ENCODE measurements at places on chromosomes 7 and 10.

- DNase-seq, result no peak
Measured at GRCh38 chr10:42980553-42981357, 96.1 kb upstream of the RET start.

DNA sequence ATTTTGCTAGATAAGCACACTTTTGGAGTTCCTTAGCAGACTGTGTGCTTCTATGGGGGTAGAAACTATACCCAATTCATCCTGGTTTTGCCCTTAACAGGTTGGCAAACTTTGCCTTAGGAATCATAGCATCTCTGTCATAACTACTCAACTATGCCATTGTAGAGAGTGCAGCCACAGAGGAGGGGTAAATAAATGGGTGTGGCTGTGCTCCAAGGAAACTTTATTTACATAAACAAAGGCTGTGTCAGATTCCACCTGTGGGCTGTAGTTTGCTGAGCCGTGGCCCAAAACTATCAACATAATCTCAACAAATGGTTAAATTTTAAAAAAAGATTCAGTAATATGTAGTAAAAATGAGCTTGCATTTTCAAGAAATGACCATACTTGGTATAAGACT lies 51.6 kb upstream of the LAMB1 start:
- no peak for DNase-seq

DNA sequence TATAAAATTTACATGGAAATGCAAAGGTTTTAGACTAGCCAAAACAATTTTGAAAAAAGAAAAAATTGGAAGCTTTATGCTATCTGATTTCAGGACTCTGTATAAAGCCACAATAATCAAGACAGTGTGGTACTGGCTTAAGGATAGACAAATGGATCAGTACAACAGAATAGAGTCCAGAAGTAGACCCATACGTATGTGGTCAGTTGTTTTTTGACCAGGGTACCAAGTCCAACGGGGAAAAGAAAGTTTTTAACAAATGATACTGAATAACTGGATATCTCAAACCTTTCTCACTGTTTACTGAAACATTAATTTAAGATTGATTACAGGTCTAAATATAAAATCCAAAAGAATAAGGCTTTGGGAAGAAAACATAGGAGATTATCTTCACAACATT lies 79.7 kb downstream of the PODXL start:
- DNase-seq, result no peak

GRCh38 chr7:94411188-94411466 lies 16.4 kb downstream of the COL1A2 start:
- DNase-seq, result no peak

DNA sequence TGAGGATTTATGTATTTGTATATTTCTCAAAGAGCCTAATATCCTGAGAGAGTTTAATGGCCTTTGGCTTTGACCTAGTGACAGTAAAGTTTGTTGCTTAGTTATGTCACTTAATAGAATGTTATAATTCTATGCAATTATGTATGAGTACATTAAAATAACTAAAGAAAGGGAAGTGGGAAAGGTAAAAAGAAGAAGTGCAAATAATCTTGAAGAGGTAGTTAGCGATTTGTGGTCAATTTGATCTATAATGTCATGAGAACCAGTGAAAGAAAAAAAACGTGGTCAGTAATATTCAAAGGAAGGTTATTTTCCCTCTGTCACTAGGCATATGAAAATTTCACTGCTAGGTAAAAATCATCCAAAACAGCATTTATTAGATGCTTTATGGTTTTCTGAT lies 143.4 kb upstream of the LSM8 start:
- no peak for DNase-seq

DNA sequence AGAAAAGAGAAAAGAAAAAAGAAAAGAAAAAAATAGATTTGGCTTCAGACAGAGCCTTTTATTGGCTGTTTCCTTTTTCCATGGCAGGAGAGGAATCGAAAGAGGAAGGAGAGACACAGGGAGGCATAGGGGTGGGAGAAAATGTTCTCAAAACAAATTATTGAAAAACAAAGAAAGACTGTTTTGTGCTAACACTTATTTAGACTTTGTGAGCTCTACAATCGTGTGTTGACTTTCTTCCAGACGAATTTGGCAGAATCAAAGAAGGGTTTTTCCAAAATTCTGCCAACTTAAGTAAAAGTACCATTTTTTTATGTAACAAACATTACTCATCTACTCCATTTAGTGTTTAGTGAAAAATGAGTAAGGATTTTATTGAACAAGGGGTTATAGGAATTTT lies 982.2 kb downstream of the REEP3 start:
- no peak for DNase-seq

DNA sequence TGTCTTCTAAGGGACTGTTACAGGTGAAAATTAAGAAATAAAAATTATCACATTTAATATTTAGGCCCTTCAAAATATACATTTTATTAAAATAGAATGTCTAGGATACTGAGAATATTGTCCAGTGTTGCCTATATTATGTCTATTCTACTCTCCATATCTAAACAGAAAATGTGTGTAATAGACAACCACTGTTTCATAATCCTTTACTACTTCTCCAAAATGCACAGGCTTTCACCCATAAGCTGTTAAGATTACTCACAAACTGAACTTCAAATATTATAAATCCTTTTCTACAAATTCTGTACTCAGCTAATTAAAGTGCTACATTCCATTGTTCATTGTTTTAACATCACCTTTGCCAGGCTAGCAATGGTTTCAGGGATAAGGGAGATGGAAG lies 56.7 kb upstream of the TFEC start:
- DNase-seq, result no peak

GRCh38 chr7:81816312-81816711 lies 46.5 kb upstream of the HGF start:
- DNase-seq, result no peak

DNA sequence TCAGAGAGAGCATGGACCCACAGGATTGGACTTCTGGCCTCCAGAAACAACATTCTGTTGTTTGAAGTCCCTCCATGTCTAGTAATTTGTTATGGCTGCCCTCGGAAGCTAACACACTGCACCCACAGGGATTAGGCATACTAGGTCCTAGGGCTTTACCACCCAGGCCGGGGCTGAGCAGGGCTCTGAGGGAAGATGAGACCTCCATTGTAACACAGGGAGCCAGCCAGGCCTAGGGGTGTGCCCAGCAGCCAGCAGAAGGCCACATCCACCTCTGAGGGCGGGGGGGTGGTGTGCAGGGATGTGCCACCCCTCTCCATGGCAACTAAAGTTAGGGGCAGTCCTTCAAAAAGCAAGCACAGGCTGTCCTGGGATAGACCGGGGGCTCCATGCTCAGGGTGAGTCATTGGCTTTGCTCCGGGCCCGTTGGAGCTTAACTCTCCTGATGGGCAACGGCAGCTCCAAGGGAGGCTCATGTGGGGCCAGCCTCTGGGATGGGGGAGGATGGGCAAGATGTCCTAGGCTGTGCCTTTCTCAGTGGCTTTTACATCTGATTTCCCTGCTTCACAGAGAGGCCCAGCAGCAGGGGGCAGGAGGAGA lies 96.6 kb upstream of the GPR26 start:
- DNase-seq, result no peak

GRCh38 chr7:20597339-20597738 lies 18.1 kb upstream of the ABCB5 start:
- no peak for DNase-seq

DNA sequence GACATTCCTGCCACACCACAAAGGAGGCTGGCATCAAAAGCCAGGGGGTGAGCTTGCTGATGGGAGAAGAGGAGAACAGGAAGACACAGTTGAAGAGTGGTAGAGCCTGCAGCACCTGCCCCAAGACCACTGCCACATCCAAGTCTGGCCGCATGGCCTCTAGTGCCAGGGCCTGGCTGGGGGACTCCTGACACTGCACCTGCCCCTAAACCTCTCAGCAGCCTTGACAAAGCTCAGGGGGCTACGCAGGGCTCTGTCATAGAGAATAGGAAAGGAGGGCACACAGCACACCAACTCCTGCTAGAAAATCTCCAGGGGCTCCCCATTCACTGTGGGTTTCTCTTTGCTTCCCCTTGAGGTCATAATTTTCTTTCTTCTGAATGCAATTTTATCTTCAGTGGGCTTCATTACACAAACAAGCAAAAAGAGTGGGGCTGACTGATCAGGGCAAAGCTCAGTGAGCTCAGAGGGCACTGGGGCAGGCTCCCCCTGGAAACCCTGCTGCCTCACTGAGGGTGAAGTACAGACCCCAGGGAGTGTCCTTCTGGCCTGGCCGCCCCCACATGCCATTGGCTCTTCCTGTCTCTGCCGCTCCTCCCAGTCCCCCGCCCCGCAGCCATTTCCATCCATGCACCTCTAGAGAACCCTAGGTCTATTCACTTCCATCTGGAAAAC lies 37.2 kb downstream of the VOPP1 start:
- DNase-seq, result no peak

Data from stimulated activated CD4-positive, alpha-beta T cell treated with anti-CD3 and anti-CD28 coated beads, Interleukin-4, amount 100 ng/mL, for 1 hour (primary cell).